Frontal cortex (tissue), 4 donors: ENCODE measurements at places on chromosomes 5 and 9.

- no peak for DNase-seq
Measured at GRCh38 chr5:141208478-141208877, at the start of gene PCDHB12. Gene PCDHB12 (plus strand): TSS chr5:141208719. CDS start chr5:141208908, 189 bp downstream.

- DNase-seq, result peak; percentile 55
Measured at GRCh38 chr9:69027355-69028097, 8.0 kb upstream of the FXN start.

GRCh38 chr5:61431923-61432620, 100.0 kb downstream of the ZSWIM6 start:
- DNase-seq, result no peak

GRCh38 chr5:165894916-165895315, 2389.5 kb downstream of the MAT2B start:
- no peak for DNase-seq

DNA sequence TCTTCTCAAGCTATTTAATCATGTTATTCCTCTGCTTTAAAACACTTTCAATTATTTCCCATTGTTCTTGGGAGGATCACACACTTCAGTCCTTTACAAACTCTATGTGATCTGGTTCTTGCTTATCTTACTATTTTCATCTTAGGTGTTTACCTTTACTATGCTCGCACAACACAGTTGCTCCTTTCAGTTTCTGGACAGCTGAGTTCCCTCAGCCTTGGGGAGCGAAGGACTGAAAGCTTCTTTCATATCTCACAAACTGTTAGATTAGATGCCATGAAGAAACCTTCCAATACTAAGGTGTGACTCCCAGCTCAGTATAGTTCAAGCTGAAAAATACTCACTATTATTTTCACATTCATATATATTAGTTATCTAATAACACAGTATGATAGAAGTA, 117.9 kb downstream of the CDC42SE2 start:
- no peak for DNase-seq

DNA sequence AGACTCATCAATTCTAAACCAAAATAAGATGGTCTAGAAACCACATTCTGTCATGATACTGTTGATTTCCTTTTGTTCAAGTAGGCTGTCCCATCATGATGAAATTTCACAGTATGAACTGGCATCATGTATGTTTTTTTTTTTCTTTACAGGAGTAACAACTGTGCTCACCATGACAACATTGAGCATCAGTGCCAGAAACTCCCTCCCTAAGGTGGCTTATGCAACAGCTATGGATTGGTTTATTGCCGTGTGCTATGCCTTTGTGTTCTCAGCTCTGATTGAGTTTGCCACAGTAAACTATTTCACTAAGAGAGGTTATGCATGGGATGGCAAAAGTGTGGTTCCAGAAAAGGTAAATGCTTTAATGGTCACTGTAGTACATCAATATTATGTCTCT, 47.6 kb downstream of the GABRA1 start:
- DNase-seq, result no peak

GRCh38 chr5:79074641-79075040, 5.1 kb downstream of the BHMT2 start:
- DNase-seq, result no peak

- no peak for DNase-seq
Measured at GRCh38 chr5:97874491-97874890, 691.4 kb upstream of the RIOK2 start.

DNA sequence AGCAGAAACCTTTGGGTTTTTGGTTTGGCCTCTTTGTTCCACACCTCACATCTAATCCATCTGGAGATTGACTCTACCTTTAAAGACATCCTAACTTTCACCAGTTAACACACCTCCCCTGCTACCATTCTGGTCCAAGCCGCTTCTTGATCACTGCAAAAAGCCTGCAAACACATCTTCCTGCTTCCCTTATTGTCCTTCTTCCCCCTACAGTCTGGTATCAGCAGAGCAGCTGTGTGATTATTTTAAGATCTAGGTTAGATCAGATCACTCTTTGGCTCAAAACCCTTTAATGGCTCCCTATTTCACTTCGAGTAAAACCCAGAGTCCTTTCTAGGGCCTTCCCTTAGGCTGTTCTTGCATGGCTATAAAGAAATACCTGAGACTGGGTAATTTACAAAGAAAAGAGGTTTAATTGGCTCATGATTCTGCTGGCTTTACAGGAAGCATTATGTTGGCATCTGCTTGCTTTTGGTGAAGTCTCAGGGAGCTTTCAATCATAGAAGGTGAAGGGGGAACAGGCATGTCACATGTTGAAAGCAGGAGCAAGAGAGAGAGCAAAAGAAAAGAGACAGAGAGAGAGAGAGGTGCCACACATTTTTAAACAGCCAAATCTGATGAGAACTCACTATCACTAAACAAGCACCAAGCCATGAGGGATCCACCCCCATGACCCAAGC, 1.5 kb upstream of the TEX10 start:
- no peak for DNase-seq

GRCh38 chr5:32760091-32760509, 49.0 kb downstream of the NPR3 start:
- no peak for DNase-seq

- DNase-seq, result no peak
Measured at GRCh38 chr5:139438707-139439012, 665 bp downstream of the DNAJC18 start.

DNA sequence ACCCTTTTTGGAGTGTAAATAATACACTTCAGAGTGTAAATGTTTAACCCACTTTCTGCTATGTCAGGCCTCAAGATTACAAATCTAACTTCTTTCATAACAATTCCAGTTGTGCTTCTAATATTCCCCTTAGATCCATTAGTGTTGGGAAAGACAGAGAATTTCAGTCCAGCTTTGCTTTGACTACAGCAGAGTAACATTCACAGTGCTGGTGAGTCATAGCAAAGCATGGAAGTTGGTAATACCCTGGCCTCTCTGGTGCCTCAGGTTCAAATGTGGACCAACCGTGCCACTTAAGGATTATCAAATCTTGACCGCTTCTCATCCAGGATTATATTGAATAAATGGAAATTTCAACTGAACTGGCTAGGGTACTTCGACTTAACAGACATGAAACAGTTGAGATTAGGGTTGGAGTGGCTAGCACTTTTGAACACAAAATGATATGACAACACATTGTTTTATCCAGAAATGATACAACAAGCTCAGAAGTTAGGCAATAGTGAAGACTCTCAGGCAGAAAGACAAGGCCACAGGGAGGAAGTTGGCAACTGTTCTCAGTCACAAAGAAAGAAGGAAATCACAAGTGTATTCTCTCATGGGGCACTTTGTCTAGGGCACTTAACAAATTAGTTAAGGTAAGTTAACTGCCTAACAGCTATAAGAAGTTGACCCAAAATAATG, 24.4 kb upstream of the RASA1 start:
- no peak for DNase-seq

DNA sequence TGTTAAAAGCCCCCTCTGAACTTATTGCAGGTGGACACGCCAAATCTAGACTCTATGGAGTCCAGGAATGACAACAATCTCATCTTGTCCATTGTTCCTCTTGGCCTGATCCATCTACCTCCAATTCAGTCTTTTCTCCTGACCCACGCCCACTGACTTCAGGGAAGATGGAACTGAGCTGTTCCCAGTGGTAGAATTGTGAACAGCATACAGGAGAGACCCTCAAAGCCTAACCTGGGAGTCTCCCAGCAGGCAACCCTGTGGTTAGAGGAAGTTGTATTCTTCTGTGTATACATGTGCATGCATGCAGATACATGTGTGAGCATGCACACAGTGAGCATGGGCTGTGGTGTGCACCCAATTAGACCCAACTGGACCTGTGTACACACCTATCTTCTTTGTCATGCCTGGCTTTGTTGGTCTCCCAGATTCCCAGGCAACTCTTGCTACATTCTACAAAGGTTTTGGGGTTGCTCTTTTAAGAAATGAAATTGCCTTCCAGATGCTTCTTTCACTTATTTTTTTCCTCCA, 286.0 kb downstream of the ZSWIM6 start:
- no peak for DNase-seq

- no peak for DNase-seq
Measured at GRCh38 chr5:95671826-95672225, 11.0 kb downstream of the SPATA9 start.

DNA sequence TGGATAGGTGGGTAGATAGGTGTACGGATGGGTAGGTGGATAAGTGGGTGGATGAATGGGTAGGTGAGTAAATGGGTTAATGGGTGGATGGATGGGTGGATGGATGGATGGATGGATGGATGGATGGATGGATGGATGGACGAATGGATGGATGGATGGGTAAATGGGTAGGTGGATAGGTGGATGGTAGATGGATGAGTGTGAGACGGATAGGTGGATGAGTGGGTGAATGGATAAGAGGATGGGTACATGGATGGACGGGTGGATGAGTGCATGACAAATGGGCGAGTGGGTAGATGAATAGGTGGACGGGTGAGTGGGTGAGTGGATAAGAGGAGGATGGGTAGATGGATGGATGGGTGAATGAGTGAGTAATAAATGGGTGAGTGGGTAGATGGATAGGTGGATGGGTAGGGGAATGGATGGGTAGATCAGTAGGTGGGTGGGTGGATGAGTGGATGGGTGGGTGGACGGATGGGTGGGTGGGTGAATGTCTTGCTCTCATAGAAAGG, 179.2 kb downstream of the FGF18 start:
- no peak for DNase-seq

DNA sequence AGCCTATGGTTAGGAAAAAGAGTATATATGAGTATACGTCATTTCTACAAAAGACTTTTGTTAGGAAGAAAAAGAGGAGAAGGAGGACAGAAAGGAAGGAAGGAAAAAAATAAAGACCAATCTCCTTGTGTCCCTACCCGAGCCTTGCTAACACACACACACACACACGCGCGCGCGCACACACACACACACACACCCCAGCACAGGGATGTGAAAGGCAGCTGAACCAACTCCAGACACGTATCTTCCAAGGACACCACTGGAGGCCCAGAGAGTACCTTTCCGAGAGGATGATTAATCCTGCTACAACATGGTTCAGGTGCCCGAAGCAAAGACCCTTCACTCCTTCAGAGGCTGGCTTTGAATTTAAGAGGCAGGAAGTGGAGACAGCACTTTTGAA, 56.9 kb upstream of the GALNT10 start:
- no peak for DNase-seq

- no peak for DNase-seq
Measured at GRCh38 chr5:87302061-87302460, 34.4 kb downstream of the RASA1 start.

- DNase-seq, result no peak
Measured at GRCh38 chr5:96566833-96567587, 95.2 kb upstream of the CAST start.

- DNase-seq, result no peak
Measured at GRCh38 chr5:1199649-1200494, 1.5 kb upstream of the SLC6A19 start.

DNA sequence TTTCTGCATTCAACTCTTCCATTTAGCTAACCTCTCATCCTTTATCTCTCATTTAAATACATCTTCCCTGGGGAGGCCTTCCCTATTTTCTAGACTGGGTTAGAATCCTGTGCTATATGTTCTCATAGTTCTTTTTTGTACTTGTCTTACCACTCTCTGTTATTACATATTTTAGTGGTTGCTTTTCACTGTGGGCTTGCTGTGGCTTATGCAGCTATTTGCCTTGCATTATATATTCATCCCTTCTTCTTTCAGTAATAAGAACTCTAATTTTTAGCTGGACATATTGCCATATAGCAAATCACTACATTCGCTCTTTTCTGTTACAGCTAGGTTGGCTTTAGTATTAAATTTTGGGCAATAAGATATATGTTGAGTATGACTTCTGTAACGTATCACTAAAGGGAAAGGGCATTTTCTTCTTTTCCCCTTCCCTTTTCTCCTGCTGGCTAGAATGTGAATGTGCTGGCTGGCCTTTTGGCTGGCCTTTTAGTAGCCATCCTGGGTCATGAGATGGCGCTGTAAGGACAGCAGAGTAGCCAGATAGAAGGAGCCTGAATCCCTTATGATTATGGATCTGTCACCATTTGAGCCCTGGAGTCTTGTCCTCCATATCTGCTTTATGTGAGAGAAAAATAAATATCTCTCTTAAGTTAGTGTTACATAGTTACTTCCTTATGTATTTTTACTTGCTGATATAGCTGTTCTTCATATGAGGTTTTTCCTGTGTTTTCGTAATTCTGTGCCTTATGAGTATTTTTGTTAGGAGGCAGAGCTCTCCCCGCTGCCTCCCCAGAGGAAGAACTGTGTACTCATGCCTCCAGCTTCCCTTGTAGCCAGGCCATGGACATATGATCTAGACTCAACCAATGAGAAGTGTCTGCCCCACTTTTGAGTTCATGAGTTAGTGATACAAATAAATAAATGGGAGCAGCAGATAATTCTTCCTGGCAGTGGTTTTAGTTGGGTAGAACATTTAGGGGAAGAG, 65.8 kb downstream of the NDUFAF2 start:
- no peak for DNase-seq

DNA sequence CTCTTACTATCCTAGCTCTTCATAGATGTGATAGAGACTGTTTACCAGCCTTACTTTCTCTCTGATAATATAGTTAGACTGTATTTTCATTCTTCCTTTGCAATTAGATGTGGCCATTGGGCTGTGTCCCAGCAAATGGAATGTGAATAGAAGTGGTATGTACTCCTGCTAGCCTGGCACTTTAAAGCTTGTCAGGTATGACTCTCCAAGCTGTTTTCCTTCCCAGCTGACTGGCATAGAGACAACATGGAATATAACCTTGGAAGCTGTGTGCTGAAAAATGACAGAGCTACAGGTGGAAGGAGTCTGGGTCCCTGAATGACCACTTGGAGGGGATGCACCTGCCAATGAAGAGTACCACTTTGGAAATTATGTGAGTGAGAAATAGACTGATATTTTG, 116.2 kb downstream of the DIRAS2 start:
- no peak for DNase-seq

DNA sequence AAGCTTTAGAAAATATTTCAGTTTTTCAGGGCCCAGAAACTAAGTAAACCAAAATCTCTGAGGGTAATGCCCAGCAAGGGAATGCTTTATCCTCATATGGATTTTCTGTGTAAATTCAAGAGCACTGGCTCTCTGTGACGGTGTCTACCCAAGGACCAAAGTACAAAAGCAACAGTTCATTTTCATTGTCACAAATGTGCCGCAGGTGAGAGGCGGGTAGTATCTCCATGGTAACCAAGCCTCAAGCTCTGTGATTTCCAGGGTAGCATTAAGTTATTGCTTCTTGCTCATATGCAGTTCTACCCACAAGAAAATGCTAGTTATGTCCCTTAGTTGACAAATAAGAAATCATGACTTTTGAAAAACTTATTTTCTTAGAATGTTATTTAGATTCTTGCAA, 164.3 kb downstream of the MTRR start:
- no peak for DNase-seq
